Activated B cell treated with CpG ODN at 0.5 μM for 24 hours (primary cell): ENCODE measurements at places on chromosomes 6 and 20. TPM values are rescaled to one million over a fixed set of nuclear protein-coding genes. Genes with fewer than 3 reads are reported as not detected.

- no peak for DNase-seq
- no peak overlapping the region for H3K27ac ChIP-seq
- H3K4me1 ChIP-seq, result peaks cover 2% of the 10 kb centered on the region
- H3K27me3 ChIP-seq, result no peaks in the 10 kb centered on the region
Observed at GRCh38 chr6:53922539-53922981, 127.8 kb downstream of the LRRC1 start.

Gene OR2J3
- not detected in 2 replicates for total RNA-seq

GRCh38 chr6:109373762-109374161, 8.5 kb downstream of the CD164 start:
- H3K4me3 ChIP-seq, result peak overlapping the region; percentile 41
- no peaks in the 10 kb centered on the region for H3K27me3 ChIP-seq
- peaks cover 89% of the 10 kb centered on the region for H3K36me3 ChIP-seq
- H3K27ac ChIP-seq, result peak overlapping the region; percentile 79
- DNase-seq, result no peak

DNA sequence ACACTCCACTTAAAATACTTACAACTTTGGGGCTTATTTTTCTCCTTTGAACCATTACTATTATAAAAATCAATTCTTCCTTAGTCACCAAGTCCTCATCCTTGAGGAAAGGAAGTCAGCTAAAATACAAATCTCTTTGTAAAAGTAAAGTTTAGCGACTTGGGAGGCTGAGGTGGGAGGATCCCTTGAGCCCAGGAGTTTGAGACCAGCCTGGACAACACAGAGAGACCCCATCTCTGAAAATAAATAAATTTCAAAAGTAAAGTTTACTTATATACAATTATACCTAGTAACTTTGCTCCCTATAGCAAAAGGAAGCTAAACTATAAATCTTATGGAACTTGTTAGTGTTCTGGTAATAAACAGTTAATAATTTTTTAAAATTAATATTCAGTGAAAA, 40.4 kb downstream of the MYB start:
- no peaks in the 10 kb centered on the region for H3K27me3 ChIP-seq
- H3K27ac ChIP-seq, result no peak overlapping the region
- no peak for DNase-seq
- no peak overlapping the region for H3K4me3 ChIP-seq

Gene HTR1E
- not detected in 2 replicates for total RNA-seq

Gene CST5
- total RNA-seq, result not detected in 2 replicates
